Brain microvascular endothelial cell (primary cell): ENCODE measurements at places on chromosomes 6 and 20.

GRCh38 chr6:148521586-148521985, 178.9 kb downstream of the SASH1 start:
- no peak for DNase-seq

DNA sequence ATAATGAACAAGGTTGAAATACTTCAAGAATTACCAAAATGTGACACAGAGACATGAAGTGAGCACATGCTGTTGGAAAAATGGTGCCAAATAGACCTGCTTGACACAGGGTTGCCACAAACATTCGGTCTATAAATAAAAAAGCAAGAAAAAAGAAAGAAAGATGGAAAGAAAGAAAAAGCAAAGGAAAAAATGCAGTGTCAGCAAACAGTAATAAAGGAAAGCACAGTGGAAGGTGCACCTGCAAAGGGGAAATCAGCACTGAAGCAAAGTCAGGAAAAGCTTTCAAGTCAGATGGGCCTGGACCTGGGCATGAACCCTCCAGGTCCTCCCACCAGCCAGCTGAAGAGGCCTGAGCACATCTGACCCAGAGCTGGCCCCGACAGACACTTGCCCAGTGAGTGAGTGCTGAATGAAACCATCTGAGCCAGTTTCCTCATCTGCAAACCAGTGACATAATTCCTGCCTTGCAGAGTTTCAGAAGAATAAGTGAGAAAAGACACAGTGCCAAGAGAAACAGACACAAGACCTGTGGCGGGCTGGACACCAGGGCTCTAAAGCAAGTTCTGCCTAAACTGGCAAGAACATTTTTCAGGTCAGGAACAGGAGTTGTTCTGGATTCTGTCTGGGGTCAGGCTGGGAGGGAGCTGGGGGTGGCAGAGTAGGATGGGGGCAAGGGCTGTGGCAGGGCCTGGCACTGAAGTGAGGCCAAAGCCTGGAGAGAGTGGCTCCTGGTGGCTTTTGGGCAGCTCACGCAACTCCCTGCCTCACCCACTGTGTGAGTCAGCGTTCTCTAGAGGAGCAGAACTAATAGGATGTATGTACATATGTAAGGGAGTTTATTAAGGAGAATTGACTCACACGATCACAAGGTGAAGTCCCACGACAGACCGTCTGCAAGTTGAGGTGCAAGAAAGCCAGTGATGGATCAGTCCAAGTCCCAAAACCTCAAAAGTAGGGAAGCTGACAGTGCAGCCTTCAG, 23.9 kb upstream of the MICB start:
- peak; percentile 45 for DNase-seq

DNA sequence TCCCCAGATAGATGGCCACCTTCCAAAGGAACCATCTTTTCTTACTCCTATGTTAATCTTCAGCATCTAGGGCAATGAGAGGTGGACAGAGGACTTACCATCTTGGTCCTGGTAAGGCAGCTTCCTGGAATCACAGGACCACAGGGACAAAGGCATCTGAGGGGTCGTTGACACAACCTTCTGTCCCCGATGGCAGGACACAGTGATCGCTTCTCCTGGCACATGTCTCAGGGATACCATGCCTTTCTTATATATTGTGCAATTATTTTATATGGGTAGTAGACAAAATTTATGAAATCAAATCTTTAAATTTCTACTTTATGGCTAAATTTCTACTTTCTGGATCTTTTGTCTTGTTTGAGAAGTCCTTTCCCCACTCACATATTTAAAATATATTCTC, 20.1 kb downstream of the SERPINB1 start:
- no peak for DNase-seq

DNA sequence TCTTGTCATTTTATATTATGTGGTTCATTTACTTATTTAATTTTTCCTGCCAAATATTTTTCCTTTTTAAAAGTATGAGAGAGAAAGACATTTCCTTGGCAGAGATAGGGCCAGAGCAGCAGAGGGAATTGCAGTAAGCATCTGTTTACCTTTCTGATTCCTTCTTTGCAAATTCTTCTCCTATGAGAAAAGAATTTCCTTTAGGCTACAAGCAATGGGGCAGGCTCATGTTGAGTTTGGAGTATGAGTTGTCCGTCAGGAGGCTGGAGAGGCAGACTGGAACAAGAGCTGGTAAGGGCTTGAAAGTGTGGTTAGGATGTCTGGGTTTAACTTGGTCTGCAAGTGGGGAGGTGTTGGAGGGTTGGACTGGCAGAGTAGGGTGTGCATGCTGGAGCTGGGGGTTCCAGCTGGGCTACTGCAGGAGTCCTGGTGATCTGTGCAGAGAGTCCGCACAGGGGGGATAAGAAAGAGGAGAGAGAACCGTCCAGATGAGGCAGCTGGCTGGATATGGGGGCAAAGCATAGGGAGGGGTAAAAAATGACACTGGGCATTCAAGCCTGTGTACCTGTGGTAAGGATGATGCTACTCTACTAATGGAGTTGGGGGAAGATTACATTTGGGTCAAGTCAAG, 19.7 kb downstream of the TIAM2 start:
- DNase-seq, result peak; percentile 56

GRCh38 chr20:22775256-22775655, 190.9 kb upstream of the FOXA2 start:
- DNase-seq, result no peak

- no peak for DNase-seq
Measured at GRCh38 chr6:44042261-44042988, 84.8 kb downstream of the MRPL14 start.

GRCh38 chr6:89985751-89986493, 91.7 kb downstream of the GJA10 start:
- peak; percentile 86 for DNase-seq

DNA sequence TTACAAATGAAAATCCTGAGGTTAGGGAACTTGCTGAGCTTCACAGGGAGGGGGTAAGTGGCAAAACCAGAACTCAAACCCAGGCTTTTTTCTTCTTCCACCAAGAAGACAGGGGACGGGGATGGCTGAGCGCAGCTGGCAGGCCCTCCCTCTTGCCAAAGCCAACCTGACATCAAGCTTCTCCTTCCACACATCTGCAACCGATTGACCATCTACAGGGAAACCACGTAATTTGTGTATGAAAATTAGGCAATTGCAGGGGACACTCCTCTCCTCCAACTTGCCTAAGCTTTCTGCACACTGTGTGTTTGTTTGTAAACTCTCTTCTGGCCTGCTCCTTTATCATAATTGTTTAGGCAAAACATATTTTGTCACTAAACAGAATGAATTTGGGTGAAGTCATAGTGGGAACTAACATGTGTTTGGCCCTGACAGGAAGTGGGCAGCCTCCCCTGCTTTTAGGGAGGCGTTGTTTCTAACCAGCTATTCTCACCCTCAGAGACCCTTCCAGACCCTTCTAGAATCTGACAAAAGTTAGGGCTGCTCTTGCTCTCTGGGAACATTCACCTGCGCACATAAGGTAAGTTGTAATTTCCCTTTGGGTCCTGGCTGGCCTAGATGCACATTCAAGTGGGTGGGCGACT, 18.9 kb downstream of the ZNF831 start:
- DNase-seq, result no peak

- DNase-seq, result no peak
Measured at GRCh38 chr6:40348591-40348990, 238.6 kb downstream of the LRFN2 start.

- DNase-seq, result no peak
Measured at GRCh38 chr20:39248171-39248861, 286.2 kb downstream of the DHX35 start.

- no peak for DNase-seq
Measured at GRCh38 chr20:8851446-8851845, 217.4 kb upstream of the PLCB4 start.

- DNase-seq, result no peak
Measured at GRCh38 chr6:139044250-139044649, 15.7 kb downstream of the ABRACL start.

DNA sequence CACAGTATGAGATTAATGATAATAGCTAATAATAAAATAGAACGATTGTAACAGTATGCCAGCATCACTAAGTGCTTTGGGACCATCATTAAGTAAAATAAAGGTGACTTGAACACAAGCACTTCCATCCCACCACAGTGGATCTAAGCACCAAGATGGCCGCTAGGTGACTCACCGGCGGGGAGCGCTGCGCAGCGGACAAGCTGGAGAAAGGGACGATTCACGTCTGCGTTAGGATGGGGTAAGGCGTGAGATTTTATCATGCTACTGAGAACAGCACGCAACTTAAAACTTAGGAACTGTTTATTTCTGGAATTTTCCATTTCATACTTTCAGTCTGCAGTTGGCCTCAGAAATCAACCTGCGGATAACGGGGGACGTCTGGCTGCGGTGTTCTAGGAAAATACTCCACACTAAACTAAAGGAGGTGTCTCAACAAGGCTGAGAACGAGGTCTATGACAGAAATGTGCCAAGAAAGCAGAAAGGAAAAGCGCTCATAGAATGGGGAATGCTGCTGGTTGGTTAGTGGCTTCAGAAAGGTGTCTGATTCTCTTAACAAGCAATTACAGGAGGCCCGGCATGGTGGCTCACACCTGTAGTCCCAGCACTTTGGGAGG, 114.5 kb downstream of the GMPR start:
- no peak for DNase-seq

GRCh38 chr6:89492025-89492640, 59.2 kb downstream of the ANKRD6 start:
- DNase-seq, result no peak

- no peak for DNase-seq
Measured at GRCh38 chr6:140045116-140045515, 670.7 kb upstream of the CITED2 start.

- no peak for DNase-seq
Measured at GRCh38 chr6:79184641-79185040, 49.8 kb downstream of the HMGN3 start.

DNA sequence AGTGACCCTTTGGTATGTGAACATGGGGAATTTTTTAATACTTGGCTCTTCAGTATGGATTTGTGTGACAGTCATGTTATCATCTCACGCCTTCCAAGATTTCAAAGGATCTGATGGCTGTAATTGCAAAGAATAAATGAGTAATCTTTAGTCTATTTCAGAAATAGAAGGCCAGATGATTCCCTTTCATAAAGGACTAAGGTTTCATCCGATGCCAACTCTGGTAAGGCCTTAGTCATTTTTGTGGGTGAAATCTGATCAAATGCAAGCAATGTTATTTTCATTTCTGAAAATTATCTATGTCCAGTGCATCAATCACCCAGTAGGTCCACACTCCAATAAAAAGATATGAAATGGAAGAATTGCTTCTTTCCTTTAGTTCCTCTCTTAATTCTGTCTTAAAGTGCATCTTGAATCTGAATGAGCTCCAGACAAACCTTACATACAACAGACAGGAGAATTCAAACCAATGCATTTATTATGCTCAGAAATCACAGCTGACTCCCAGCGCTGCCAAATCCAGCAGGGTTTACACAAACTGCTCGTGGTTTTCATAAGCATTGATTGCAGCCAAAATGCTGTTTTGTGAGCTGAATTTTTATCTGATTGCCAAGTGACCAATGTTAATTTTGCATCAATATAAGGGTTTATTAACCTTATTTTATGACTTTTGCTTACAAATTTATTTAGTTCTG, 565.2 kb upstream of the MARCKS start:
- DNase-seq, result no peak

DNA sequence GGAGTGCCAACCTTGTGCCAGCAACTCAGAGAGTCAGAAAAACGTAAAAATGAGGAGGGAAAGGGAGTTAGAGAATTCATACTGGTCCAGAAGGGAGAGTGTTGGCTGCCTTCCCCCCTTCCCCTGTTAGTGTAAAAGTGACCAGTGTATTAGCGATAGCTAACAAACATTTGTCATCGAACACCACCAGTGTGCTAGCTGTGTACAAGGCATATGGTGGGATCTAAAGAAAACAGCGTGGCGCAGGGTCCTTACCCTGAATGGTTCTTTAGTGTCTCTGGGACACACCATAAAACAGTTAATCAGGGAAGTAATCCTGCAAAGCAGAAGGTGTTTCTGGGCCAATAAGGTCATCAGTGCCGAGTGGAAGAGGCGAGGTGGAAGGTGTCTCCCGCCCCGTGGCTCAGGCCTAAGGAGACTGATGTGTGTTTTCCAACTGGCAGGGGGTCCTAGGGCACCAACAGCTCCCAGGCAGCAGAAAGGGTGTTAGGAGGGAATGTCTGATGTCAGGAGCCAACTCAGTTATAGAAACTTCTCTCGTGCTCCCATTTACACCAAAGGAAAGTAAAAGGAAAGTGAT, 91.9 kb downstream of the TCP11 start:
- DNase-seq, result no peak

DNA sequence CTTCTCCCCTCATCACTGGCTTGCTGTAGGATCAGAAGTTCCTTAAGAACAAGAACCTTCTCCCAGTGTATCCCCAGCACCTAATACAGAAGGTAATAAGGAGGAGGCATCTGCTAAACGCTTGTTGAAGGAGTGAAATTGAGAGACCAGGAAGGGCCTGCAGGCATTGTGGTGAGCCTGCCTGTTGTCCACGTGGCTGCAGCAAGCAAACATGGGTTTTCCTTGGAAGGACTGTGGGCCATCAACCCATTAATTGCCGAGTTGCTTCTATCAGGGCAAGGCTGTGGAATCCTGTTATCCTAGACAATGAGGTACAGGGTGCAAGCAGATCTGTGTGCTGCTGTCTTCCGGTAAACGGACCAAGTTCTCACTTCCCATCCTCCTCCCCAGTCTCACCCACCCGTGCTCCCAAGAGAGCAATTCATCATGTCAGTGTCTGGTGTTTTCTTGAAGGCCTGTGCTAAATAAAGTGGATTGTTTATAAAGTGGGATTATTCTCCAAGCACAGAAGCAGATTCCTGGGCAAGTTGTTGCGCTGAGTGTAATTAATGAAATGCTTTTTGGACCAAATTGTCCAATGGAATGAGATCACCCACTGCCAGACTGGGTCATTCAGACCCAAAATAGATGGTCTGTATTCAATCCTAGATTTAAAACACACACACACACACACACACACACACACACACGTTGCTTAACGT, 164.6 kb upstream of the CDYL start:
- no peak for DNase-seq

- DNase-seq, result no peak
Measured at GRCh38 chr20:5090191-5090590, 29.6 kb downstream of the PCNA start.

DNA sequence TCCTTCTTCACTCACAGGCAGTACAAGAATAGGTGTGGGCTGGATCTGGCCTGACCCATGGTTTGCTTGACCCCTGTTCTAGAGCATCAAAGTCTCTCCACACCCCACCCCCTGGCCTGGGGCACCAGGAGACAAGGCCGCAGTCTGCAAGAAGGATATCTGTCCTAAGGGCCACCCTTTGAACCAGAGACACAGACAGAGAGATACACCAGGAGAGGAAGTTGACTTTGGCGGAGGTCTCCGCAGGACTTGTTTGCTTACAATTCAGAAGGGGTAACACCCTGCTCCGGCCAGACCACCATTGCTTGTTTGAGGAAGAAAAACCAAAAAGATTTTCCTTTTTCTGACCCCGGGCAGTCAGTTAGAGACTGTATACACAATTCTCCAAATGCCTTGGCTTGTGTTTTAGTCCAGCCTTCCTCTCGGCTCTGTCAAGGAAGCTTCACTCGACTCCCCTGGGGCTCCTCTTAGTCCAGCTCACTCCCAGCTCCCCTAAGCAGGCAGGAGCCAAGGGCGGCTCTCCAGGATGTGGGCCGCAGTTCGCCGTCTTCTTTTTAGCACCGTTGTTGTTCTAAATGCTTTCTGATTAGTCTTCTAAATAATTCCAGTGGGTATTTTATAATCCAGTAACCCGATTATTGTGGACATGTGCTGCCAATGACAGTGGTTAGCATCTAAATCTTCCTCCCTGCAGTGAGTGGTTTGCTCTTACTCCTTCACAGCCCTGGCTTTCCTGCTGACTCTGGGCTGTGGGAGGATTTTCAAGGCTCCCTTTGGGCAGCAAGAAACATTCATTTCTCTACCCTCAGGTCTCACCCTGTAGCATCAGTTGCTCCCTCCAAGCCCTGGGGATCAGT, 58.6 kb upstream of the MRPS10 start:
- DNase-seq, result peak; percentile 36

- no peak for DNase-seq
Measured at GRCh38 chr6:166952567-166953486, 3.5 kb downstream of the RNASET2 start.
